ENCODE measurements at places on chromosomes 1 and 21.

GRCh38 chr1:47331875-47332274, 1.7 kb upstream of the CMPK1 start:
- DNase-seq: no peak

DNA sequence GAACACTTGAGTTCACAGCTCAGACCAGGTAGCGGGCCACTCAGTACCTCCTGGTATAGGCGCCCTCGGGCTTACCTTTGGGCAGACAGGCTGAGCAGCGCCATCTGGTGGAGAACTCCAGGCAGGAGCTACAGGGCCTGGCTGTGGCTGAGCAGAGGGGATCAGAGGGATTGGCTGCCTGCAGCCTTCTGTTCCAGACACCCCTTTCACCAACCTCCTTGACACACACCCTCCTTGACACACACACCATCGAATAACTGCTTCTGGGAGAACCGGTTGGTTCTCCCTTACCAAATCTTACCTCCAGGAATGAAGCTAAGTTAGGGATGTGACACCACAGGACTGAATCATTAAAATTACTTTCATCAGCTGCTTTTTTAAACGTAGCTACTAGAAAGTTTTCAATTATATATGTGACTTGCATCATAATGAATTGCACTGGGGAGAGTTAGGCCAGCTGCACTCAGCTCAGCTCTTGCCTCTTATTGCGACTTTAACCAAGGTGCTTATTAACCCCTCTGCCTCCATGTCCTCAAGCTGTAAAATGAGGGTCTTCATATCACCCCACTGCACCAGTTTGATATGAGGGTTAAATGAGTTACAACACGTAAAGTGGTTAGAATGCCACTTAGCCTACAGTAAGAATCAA, 6.6 kb downstream of the LIN28A start:
- peak; percentile 62 for DNase-seq

- DNase-seq: no peak
Observed at GRCh38 chr1:174656409-174657059, 208.8 kb downstream of the GPR52 start.

DNA sequence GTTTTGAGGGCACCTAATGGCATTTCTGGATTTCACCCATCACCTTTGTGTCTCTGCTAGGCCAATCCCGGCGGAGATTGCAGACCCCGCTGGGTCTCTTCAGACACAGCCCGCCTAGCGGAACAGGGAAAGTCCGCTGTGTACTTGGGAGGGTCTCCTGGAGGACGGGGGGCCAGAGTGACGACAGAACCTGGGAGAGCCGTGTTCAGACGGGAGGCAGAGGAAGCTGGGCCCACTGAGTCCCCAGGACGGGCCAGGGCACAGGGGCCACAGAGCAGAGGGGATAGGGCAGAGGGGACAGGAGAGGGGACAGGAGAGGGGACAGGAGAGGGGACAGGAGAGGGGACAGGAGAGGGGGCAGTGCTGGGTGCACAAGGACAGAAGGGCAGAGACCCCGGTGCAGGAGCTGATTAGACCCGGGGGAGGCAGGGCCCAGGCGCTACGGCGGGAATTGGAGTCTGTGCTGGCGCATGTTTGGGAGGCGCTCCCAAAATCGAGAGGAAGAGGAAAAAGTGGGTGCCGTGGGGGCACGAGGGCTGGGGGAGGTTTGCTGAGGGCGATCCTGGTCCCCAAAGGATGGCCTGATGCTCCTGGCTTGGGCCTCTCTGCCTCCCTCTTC, 12.7 kb downstream of the TRPM2 start:
- no peak for DNase-seq

- no peak for DNase-seq
Observed at GRCh38 chr1:3450202-3450863, 4.1 kb upstream of the ARHGEF16 start.

All from NCI-H1930 (cell line).